ENCODE measurements at places on chromosomes 4 and X.

GRCh38 chrX:32448320-32448719, 763.0 kb downstream of the DMD start:
- no peak for DNase-seq

- DNase-seq = no peak
These were observed 38.2 kb downstream of the TRPC3 start for GRCh38 chr4:121913667-121914066.

- no peak for DNase-seq
These were observed 1077.3 kb upstream of the PCDH10 start for GRCh38 chr4:132071815-132072214.

DNA sequence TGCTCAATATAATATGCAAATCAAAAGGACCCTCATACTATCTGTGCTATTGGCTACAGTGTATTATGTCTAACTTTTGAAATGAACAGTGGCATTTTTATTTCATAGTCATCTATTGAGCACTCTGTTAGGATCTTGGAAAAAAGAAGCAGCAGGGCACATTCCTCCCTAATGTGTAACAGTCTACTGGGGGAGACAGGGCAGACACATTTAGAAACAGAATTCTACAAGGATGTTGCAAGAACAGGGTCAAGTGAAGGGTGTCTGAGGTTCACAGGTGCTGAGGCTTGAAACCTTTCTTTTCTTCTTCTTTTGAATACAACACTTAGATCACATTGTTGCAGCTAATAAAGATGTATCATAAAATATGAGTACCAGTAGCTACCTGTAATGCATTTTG, 129.7 kb upstream of the SLC4A4 start:
- no peak for DNase-seq

DNA sequence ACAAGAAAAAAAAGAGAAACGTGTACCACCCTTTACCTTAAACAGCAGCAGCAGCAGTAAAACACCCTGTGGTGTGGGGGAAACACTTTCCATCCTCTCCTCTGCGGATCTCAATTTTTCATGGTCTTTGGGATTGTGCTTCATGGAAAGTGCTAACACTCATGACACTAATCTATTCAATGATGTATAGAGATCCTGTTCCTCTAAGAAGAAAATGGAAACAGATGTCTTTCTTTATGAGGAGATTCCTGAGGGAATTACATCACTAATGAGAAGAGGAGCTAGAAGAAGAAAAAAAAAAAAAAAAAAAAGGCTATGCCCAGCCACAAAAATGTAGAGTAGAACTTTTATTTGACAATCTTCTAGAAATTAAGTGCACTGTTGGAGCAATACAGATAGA, 62.9 kb upstream of the NDST3 start:
- DNase-seq = no peak
